ENCODE measurements at places on chromosomes 5 and 9. TPM values are rescaled to one million over a fixed set of nuclear protein-coding genes. Genes with fewer than 3 reads are reported as not detected.

DNA sequence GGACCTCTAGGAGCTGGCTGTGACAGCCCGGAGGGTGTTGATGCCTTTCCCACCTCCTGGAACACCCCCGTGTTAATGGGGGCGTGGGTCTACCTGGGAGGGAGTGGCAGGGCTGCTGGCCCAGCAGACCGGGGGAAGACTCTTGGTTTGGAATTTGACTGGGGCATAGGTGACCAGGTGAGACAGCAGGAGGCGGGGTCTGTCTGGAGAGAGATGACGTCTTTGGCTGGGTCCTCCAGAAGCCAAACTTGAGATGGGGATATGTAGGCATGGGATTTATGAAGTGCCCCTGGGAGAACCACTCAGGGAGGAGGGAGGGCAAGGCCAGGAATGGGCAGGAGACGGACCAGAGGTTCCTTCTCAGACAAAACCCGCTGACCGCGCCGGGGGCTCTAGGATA is 42.6 kb downstream of the NEK6 start:
- no peak for DNase-seq

DNA sequence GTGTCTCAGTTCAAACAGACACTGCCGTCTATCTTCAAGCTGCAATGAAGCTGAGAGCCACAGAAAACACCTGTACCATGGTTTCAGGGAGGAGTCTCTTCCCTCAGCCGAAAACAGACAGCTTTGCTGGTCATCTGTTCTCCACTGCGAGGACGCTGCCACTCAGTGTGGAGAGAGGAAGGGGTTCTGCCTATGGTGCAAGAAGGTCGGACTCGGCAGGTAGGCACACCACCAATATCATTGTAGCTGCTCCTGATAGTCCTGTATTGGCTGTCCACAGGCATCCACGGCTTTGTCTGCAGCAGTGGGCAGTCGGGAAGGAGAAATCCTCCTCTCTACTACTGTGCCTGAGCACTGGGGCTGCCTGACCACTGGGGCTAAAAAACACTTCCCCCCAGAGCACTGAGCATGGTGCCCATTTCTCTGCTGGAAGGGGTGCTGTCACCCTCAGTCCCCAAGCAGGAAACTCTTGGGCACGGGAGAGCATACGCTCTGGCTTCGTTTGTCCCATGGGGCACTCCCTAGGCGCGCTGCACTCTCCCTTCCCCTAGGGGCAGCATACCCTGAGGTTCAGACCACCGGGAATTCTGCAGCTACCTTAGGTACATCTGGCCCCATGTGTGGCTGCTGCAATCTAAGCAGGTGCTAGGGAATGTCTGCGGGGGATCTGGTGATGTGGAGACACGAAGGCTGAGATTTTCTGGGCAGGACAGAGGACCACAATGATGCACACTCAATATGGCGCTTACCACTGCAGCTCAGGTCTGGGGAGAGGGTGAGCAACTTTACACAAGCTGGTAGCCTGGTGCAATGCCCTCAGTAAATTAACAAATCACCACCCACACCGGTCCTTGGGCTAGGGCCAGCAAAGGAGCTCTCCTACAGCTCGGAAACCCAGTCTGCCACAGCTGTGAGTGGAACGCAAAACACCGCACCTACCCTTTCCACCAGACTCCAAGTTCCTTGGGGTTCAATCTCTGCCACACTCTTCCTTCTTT is 880.9 kb upstream of the SEMA6A start:
- DNase-seq, result no peak

Gene TAF11L12
- total RNA-seq, result not detected

DNA sequence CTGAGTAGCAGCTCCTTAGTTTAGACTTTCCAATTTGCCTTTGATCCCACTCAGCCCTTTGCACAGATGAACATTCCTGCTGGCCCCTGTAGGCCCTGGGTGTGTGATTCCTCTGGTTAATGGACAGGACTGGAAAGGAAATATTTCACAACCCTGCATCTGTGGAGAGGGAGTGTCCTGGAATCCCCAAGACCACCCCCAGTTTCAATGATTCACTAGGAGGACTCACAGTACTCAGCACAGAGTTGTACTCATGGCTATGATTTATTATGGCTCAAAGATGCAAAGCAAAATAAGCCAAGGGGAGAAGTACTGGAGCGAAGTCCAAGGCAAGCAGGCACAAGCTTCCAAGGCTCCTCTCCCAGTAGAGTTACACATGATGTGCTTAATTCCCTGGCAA is 42.4 kb upstream of the TJP2 start:
- DNase-seq, result no peak

Gene DNAH5
- 0.92 TPM for total RNA-seq

DNA sequence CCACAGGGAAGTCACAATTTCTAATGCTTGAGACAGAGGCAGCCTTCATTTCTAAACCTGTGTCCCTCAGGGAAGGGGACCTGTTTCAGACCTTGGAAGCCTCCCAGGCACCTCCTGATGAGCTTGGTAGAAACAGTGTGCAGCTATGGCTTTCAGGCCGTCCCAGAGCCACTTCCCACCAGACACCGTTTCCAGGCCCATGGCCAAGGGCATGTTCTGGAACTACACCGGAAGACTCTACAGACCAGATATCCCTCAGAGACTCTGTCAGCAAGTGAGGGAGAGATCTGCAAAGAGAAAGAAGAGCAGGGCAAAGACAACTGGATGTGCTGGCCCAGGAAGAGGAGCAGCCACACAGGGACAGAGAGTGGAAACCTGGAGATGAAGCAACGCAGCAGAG is 82.2 kb upstream of the HSPA9 start:
- DNase-seq, result no peak
